Activated CD4-positive, alpha-beta T cell treated with anti-CD3 and anti-CD28 coated beads, Interleukin-2, amount 50 U/mL, for 1 hour (primary cell): ENCODE measurements at places on chromosomes 12 and 14.

GRCh38 chr12:91249518-91250272 is 67.1 kb upstream of the DCN start:
- no peak for DNase-seq

DNA sequence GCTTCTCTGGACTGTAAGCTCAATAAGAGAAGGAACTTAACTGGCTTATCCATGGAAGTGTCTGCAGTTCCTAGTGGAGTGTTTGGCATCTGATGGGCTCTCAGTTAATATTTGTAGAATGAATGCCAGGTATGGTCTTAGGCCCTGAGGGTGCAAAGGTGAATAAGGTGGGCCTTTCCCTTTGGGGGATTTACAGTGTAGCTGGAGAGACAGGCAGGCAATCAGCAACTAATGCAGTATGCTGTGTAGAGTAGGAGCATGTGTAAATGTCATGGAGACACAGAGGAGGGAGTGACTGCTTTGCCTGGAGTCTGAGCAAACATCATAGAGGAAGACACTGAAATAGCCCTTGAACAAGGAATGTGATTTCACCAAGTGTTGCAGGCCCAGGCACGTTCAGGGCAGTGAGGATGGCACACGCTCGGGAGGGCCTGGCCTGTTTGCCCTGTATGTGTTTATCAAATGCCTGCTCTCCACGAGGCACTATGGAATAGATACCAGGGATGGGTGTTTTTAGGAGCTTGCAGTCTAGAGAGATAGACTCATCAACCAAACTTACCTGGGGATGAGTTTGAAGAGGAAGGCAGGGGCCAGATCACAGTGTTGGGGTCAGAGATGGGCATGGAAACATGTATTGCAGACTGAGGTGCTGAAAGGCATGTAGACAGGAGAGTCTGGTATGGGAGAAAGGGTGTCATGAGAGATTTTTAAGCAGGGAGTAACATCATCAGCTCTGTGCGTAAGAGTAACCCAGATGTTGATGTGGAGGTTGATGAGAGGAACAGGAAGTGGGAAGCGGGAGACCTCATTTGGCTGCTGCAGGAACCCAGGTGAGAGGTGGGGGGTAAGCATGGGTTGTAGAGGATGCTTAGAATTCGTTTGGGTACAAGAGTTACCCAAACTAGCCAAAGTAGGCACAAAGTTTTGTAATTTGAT is 54.1 kb downstream of the PLXNC1 start:
- DNase-seq: no peak

GRCh38 chr12:120710805-120711296 is 593 bp downstream of the UNC119B start:
- DNase-seq: peak; percentile 13

DNA sequence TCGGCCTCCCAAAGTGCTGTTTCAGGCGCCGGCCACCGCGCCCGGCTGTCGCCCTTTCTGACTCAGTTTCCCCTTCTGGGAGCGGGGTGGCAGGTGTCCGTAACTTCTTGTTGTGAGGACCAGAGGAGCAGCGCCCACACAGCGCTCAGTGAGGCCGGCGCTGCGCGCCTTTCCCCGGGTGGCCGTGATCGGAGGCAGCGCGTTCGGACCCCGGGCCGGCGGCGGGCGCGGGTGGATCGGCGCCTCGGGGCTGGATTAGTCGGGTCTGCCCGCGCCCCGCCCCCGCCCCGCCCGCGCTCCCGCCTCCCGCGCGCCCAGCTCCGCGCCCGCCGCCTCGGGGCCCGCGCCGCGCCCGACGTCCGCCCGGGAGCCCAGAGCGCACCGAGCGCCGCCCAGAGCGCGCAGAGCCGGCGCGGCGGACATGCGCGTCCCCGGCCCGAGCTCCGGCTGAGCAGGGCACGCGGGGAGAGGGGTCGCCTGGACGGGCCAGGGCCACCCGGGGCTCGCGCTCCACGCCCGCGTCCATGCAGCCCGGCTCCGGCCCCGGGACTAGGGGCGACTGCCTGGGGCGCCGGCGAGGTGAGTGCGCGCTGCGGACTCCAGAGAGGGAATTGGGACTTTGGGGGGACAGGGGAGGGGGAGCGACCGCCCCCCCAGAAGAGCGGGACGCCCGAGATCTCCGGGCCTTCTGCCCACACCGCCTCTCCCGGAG is 50.6 kb downstream of the LRCOL1 start:
- peak; percentile 24 for DNase-seq

- DNase-seq: no peak
Measured at GRCh38 chr14:63179383-63179782, 24.9 kb upstream of the RHOJ start.

GRCh38 chr14:70921669-70922068 is 14.4 kb downstream of the PCNX1 start:
- no peak for DNase-seq

GRCh38 chr14:31930493-31931240 is 146.4 kb upstream of the ARHGAP5 start:
- DNase-seq: no peak

DNA sequence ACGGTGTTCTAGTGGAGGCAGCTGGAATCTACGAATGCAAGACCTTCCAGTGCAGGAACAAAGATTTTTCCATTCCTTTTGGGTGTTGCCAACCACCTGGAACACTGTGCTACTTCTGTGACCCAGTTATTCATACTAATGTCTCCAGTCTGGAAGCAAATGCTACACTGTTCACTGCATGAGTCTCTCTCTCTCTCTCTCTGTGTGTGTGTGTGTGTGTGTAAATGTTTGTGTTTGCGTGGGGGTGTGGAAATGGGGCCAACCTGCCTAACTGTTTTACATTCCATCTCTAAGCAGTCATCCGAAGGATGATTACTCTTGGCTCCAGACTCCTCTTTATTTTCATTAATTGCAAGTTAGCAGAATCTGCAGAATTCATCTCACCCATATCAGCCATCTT is 29.9 kb upstream of the YBX3 start:
- no peak for DNase-seq

- no peak for DNase-seq
Measured at GRCh38 chr12:120865098-120865497, 39.1 kb downstream of the SPPL3 start.

DNA sequence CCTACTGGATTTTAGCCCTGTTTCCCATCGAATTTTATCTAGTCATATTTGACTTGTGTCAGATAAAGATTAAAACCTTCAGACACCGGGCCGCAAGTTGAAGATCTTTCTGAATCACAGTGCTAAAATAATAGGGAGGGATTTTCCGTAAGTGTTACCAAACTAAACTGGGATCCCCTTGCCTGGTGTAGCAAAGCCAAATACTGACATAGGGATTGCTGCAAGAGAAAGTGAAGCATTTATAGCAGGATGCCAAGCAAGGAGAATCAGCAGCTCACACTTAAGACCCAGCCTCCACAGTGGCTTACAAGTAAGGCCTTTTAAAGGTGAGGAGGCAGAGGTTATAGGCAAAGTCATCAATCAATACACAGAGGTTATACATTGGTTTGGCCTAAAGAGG is 147.4 kb downstream of the AKAP6 start:
- DNase-seq: no peak

GRCh38 chr12:93234641-93235040 is 143.1 kb upstream of the NUDT4 start:
- no peak for DNase-seq
